Occipital lobe (tissue), 3 donors: ENCODE measurements at places on chromosomes 2 and 18.

DNA sequence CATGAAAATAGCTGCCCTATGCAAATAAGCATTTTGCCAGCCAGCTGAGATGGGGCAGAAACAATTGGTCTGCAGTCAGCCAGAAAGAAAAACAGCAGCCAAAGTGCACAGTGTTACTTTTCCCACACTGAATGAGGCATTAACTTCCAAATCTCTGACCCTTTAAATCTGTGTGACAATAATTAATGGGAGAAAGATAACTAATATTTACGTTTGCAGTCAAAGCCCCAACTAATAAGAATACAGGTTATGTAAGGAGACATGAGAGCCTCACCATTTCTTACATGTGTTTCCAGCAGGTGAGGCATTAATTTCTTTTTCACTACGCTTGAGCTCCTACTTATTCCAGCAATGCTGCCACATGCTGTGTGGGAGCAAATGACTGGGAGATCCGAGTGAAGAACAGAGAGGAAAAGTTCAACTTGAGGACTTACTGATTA is 339.0 kb downstream of the SATB2 start:
- no peak for DNase-seq

- no peak for DNase-seq
Observed at GRCh38 chr18:13889671-13890070, 25.7 kb downstream of the MC2R start.

GRCh38 chr2:238227587-238228032 is 12.2 kb downstream of the HES6 start:
- no peak for DNase-seq

GRCh38 chr2:46634905-46635304 is 155.5 kb downstream of the TMEM247 start:
- no peak for DNase-seq

DNA sequence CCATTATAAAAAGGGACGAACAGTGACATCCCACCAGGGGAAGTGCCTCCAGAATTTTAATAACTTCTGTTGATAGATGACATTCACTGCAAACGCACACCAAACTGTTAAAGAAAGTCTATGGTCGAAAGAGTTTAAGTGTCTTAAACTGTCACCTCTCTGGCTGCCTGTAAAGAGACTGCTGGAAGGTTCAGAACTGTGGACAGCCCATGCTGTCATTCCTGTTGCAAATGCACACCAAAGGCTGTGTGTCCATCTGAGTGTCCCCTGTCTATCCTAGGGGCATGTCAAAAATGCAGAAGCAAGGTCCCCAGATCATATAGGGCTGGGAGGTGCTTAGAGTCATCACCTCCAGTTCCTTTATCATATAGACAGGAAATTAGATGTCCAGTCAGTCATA is 171.8 kb downstream of the CYRIA start:
- DNase-seq = no peak

DNA sequence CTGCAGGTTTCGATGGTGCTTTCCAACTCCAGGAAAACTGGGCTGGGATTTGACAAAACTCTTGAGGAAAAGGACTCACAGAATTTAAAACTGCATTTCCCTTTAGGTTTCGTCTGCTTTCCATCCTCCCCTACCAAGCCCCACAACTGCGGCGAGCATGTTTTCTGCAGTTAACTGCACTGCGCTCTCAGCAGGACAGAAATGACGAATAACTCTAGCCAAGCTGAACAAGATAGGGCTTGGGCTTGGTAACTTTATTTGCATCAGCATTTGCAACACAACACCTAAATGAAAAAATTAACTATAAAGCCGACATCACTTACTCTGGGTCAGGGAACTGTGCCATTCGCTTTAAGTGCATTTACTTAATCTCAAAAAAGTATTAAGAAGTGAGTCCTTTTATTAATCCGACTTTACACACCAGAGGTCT is 669 bp upstream of the PIKFYVE start:
- no peak for DNase-seq

DNA sequence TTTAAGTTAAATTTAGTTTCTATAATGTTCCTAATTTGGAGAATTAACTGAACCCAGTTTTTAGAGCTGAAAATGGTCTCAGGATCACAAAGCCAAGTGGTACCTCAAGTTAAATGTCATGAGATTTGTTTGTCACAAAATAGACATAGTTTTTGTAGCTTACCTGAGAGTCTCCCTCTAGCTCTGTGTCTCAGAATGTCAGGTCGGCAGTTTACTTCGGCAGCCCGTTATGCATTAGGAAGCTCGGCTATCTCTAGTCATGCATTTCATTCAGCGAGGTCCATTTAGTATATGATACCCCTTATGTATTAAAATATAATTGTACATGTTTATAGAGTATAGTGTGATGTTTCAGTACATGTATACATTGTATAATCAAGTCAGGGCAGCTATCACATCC is 155.6 kb downstream of the EML6 start:
- no peak for DNase-seq
